Muscle of leg (tissue), 16 donors: ENCODE measurements at places on chromosomes 1 and 21. TPM values are rescaled to one million over a fixed set of nuclear protein-coding genes. Genes with fewer than 3 reads are reported as not detected.

Gene SYT11
- total RNA-seq = 12.0 TPM

Gene TCP10L
- 1.6 TPM for total RNA-seq

Gene STIL
- 5.1 TPM for total RNA-seq

Gene KRTAP10-12
- total RNA-seq = not detected

Gene DIO1
- not detected for total RNA-seq
